ENCODE measurements at places on chromosomes 4 and X.

- no peak for DNase-seq
These were observed 7.6 kb downstream of the ANAPC10 start for GRCh38 chr4:145090380-145090779.

GRCh38 chrX:97405031-97405660, 521.4 kb downstream of the RPA4 start:
- DNase-seq = no peak

DNA sequence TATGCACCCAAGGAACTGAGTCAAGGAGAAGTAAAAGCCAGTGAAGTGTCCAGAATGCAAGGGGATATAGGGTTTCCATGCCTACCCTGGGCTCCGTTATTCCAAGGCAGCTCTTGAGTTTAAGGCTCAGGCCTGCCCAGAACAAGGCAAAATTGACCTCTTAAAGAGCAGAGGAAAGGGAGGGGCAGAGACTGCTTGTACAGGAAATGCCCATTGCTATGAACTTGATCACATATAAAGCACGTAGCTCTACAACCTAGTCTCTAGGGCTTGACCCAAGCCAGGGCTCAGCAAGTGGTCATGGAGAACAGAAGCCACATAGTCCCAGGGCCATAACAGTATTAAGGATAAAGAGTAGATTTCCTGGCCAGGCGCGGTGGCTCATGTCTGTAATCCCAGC, 58.2 kb upstream of the MSN start:
- no peak for DNase-seq

- no peak for DNase-seq
These were observed 316.2 kb downstream of the ANKRD50 start for GRCh38 chr4:124396333-124396732.

DNA sequence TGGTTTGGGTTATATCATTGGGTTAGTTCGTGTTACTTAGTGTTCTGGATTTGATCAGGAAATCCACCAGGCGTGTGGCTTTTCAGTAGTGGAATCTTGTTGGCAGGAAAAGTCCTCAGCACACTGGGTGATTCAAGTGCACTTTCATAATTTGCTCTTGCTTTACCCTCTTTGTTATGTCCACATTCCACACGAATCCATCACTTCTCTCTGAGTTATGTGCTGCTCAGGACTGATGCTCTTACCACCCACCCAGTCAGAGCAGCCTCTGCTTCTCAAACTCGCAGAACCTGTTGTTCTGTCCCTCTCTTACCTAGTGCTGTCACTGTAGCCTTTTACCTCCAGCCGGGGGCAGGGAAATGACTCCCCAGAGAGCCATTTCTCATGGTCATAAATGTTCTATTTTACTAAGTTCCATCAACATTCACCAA, 37.2 kb upstream of the SCRG1 start:
- no peak for DNase-seq

All from activated T-helper 1 cell treated with anti-CD3 and anti-CD28 coated beads, Interleukin-12 subunit alpha, Interleukin-12 subunit beta, Interleukin-2, Interleukin-4 antibody, amounts not matched to agents 30 ng/mL and 10 ng/mL and 1 ng/mL, durations not matched to agents 14 hours and 24 hours and 36 hours (primary cell).